ENCODE measurements at places on chromosomes 6 and 20.
A peak's percentile ranks its signal among the peaks of the same experiment; 100 is the strongest.

DNA sequence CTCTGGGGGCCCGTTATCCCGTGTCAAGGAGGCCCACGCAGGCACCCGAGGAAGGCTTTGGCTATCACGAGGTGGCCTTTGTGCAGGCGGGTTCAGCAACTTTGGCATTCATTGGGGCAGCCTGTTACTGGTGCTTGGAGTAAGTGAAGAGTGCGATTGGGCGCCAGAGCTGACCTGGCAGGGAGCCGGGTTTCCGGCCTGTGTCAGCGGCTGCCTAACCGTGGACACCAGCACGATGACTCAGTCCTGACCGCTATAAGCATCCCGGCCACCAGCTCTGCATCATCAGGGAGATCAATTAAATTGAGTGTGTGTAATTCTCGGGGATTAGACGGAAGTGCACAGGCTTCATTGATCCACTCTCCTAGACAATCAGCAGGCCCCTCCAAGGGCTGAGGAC is 45.9 kb downstream of the CDH4 start:
- no peak for DNase-seq

DNA sequence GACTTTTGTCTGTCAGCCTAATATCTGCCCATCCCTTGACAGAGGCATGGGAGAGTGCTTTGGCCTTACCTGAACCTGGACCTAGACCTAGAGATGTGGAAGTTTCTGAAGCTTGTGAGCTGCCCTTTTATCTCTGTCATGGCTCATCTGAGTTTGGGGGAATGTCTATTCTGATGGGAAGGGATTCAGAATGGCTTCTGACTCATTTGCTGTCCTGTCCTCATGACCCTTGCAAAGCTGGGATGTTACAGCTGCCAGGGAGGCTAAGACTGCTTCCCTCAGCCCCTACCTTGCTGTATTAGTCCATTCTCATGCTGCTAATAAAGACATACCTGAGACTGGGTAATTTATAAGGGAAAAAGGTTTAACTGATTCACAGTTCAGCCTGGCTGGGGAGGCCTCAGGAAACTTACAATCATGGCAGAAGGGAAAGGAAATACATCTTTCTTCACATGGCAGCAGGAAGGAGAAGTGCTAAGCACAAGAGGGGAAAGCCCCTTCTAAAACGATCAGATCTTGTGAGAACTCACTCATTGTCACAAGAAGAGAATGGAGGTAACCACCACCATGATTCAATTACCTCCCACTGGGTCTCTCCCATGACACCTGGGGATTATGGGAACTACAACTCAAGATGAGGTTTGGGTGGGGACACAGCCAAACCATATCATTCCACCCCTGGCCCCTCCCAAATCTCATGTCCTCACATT is 252.2 kb downstream of the ERMARD start:
- no peak for DNase-seq

DNA sequence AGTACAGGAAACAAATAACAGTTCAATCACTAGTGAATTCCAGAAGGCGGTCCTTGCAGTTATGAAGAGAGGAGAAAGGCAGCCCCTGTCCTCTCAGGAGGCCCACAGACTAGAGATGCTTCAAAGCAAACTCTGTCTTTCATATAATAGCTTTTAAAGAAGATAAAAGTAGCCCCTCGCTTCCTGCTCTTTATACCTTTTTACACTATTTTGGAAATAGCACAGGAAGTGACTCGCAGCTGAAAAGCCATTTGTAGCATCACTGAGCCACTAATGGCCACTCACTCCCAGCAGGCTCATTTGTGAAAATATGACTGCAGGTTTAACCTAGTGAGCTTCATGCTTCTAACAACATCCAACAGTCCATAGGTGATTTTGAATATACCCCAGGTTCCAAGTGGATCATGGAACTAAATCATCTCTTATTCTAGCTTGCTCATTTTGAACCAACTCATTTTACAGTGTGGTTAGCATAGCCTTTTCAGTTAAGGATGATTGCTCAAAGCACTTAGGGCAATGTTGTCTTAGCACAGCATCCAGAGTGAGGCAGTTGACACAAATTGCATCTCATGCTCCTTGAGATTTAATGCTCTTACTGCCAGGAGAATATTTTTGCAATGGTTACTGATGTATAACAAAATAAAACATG is 136.0 kb upstream of the NRSN1 start:
- no peak for DNase-seq

DNA sequence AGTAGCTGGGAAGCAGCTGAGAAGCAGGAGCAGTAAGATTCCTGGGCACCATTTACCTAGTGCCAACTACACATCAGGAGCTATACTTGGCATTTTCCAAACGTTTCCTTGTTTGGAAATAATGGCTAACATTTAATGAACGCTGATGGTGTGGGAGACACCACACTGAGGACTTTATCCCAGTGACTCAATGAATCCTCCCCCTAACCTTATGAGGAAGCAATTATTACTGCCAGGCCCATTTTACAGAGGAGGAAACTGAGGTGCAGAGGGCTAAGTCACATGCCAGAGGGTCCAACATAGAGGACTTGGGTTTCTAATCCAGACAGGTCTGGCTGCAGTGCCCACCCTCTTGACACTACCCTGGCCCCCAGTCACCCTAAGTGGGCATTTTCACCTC is 6.1 kb downstream of the PTGIS start:
- DNase-seq: no peak

DNA sequence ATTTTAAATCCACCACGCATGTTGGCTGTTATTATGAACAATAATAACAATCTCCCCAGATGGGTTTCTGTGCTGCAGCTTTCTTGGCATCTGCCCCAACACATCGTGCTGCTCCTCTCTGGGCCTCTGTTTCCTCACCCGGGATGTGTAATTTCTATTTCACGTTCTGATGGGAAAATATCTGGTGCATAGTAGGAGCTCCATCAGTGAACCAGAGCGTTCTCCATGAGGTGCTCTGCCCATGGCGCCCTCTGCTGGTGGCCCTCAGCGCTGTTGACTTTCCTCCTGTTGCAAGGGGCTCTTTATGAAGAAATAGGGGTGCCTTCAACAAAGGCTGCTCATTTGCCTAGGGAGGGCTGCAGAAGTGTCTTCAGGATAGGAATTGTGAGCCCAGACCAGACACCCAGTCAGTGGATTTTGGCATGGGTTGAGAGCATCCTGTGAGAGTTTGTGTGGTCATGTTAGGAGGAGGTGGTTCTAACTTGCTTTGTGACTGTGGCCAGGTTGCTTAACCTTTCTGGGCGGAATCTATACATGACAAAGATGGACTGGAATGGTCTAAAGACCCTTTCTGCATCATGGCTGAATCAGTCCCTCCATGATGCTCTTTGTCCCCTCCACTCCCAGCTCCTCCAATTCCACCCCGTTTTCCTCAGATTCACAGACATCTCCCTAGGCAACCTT is 8.1 kb downstream of the SCRT2 start:
- peak; percentile 20 for DNase-seq

GRCh38 chr6:109799664-109800063 is 108.6 kb downstream of the FIG4 start:
- DNase-seq: no peak

- DNase-seq: no peak
These were observed 56.4 kb downstream of the SNRNP48 start for GRCh38 chr6:7646394-7646793.
